Activated CD4-positive, CD25-positive, alpha-beta regulatory T cell (primary cell): ENCODE measurements at places on chromosomes 13 and 19.

DNA sequence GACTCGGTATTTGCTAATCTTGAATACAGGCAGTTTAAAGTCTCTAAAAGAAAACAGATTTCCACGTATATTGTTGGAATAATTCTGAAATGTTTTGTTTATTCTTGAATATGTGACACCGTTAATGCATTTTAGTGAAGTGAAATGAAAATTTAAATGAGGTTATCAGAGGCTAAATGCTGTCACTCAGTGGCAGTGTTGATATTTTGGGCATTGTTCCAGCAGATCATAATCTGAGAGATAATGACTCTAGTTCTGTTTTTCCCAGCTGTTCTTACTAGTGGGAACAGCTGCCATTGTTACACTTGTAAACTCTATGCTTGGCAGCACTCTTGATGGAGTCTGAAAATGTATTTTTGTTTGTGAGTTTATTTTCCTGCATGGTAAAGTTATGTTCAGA lies 365.6 kb upstream of the SLC10A2 start:
- no peak for DNase-seq

GRCh38 chr19:28301463-28301862 lies 911.5 kb downstream of the UQCRFS1 start:
- no peak for DNase-seq

DNA sequence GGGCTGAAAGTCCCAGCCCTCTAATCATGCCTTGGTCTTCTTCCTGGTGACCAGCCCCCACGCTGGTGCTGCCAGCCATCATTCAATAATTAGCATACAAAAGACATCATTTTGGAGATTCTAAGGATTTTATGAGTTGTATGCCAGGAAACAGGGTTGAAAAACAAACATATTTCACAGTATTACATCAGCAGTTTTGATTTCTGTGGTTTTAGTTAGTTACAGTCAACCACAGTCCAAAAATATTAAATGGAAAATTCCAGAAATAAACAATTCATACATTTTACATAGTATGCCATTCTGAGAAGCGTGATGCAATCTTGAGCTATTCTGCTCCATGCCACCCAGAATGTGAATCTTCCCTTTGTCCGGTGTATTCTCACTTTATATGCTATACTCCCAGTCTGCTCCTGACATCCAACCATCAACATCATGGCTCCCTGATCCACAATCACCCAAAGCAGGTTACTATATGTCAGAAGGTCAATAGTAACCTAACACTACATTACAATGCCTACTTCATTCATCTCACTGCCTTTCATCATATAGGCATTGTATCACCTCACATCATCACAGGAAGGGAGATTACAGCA lies 49.2 kb downstream of the STOML3 start:
- DNase-seq, result no peak

GRCh38 chr13:43153436-43154090 lies 130.2 kb downstream of the DNAJC15 start:
- no peak for DNase-seq

- no peak for DNase-seq
These were observed 70.8 kb upstream of the GPR12 start for GRCh38 chr13:26831336-26831908.

- DNase-seq, result no peak
These were observed 245.5 kb downstream of the TDRD3 start for GRCh38 chr13:60642552-60642951.

GRCh38 chr13:20714563-20715329 lies 11.2 kb downstream of the IL17D start:
- DNase-seq, result no peak

- DNase-seq, result no peak
These were observed 6.8 kb upstream of the ZSCAN5A start for GRCh38 chr19:56321254-56321988.

DNA sequence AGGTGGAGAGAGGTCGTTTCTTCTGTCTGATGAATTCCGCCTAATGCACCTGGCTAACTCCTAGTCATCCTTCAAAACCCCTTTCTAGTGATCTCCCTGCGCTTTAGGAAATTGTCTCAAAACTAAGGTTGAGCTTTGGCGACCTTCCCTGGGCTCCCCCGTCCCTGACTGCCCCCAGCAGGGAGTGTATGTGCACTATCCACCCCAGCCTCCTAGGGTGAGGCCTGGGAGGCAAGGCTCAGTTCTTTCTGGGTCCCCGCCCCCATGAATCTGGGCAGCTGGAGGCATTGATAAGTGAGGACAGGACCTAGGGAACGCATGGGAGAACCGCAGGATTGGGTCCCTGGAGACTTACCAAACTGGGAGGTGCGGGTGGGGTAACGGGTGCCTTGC lies 378 bp downstream of the TLE6 start:
- DNase-seq, result no peak

DNA sequence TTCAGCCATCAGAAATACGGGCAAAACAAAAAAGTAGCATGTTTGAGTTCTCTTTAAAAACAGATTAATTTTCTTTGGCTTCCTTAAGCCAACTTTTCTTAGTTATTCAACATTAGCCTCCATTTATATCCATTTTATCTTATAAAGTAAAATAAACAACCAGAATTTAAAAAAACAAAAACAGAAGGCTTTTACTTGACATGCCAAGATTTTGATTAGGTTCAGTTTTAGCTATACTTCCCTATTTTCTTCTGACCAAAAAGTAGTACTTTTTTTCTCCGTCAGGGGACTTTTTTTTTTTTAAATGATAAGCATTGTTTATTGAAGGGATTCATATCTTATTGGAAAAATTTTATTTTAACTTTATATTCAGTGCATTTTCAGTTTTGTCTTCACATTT lies 18.1 kb downstream of the RNASEH2B start:
- no peak for DNase-seq
